ENCODE measurements at places on chromosomes 2 and 18. TPM values are rescaled to one million over a fixed set of nuclear protein-coding genes. Genes with fewer than 3 reads are reported as not detected.

Gene TPO
- 1.3 TPM for total RNA-seq

Gene FOXD4L1
- 0.18 TPM for total RNA-seq

Gene TYMS
- 6.6 TPM for total RNA-seq

- peak; percentile 13 for DNase-seq
Measured at GRCh38 chr2:163884416-163884815, 148.6 kb upstream of the FIGN start.
